ENCODE measurements at places on chromosomes 16 and 17.

GRCh38 chr17:2374549-2375285 lies 26.1 kb downstream of the MNT start:
- no peak for DNase-seq

DNA sequence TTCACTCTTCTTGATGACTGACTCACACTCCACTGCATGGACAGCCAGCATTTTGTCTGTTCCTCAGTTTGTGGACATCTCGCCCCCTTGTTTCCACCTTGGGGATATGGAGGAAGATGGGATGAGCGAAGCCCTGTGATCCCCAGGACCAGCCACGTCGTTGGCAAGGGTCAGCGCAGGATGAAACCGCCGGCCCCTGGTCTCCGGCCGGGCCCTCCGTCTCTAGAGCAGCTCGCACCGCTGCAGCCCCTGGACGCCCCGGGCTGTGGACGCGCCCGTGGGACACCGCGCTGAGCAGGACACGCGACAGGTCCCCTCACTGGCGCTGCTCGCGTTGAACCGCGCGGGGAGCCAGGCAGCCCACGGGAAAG lies 604 bp upstream of the ZC3H18 start:
- DNase-seq = no peak

- DNase-seq = no peak
Measured at GRCh38 chr17:40382251-40382650, 17.7 kb upstream of the GJD3 start.

DNA sequence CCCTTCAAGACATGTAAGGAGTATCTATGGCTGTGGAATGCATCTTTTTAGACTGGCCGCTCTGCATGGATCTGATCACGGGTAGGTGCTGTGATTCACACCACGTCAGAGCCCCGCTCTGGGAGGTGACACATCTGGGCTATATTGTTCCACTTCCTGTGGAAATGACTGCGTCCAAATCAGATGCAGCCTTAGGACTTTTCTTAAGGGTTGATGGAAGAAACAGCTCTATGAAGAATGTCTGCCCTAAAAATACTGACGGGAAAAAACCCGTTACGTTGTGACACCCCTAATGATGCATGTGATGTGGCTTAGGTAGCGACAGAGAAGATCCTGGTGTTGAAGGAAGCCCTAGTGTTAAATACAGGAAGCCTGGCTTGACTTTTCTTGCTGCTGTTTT lies 12.2 kb downstream of the BANP start:
- no peak for DNase-seq

- DNase-seq = no peak
Measured at GRCh38 chr17:77481476-77482374, 341.0 kb downstream of the SEC14L1 start.

GRCh38 chr17:42266918-42267766 lies 9.0 kb downstream of the STAT5B start:
- DNase-seq = no peak

- DNase-seq = no peak
Measured at GRCh38 chr16:17829811-17830210, 359.1 kb upstream of the XYLT1 start.

Measured in coronary artery (tissue), 2 donors.